ENCODE measurements at places on chromosomes 12 and 14.

DNA sequence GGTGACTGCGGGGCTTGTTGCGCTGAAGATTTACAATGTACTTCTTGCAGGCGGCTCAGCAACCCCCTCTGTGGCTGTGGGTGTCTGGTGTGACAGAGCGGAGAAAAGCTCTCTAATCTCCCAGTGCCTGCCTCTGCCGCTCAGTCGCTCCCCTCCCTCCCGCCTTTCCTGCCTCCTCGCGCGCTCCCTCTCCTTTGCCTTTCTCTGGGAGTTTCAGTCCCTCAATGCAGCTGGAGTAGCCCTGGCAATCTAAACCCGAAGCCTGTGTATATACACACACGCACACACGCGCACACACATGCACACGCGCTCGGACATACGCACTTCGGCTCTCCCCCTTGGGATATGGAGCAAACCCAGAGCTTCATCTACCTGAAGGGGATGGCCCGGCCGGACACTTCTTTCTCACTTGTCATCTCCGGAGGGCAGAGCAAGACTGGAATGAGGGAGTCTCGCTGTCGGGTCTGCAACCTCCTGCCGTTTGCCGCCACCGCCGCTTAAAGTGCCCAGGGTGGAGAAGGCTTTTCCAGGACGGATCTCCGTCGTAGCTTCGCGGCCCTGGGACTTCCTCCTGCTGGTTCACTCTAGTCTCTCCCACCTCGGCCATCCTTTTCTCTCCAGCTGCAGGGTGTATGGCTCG is 599 bp upstream of the TRHDE start:
- peak; percentile 48 for DNase-seq

DNA sequence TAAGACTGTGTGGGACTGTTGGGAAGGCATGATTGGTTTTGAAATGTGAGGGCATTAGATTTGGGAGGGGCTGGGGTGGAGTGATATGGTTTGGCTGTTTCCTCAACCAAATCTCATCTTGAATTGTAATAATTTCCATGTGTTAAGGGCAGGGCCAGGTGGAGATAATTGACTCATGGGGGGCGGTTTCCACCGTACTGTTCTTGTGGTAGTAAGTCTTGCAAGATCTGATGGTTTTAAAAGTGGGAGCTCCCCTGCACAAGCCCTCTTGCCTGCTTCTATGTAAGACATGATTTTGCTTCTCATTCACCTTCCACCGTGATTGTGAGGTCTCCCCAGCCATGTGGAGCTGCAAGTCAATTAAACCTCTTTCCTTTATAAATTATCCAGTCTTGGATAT is 76.6 kb upstream of the PPFIA2 start:
- no peak for DNase-seq

DNA sequence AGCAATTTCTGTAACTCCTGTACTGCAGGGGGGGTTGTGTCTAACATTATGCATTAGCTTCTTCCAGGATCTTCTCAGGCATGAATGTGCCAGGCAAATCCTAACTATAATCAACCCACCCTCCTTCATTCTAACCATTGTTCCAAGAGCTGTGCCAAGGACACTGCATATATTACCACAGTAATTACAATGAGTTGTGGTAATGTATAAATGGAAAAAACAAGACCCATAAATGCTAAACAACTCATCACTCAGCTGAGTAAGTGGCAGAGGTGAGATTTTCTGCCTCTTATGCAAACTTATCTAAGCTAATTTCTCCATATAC is 80.6 kb downstream of the PRKD1 start:
- no peak for DNase-seq

GRCh38 chr14:51865953-51866747 is 5.7 kb downstream of the GNG2 start:
- no peak for DNase-seq

- DNase-seq, result no peak
These were observed 127.2 kb upstream of the MYF6 start for GRCh38 chr12:80580254-80580653.

DNA sequence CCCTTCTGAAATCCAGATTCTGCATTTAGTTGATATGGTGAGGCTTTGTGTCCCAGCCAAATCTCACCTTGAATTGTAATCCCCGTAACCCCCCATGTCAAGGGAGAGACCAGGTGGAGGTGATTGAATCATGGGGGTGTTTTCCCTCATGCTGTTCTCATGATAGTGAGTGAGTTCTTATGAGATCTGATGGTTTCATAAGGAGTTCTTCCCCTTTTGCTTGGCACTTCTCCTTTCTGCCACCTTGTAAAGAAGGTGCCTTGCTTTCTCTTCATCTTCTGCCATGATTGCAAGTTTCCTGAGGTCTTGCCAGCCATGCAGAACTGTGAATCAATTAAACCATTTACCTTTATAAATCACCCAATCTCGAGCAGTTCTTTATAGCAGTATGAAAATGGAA is 23.1 kb upstream of the C12orf42 start:
- DNase-seq, result no peak

- DNase-seq, result no peak
These were observed 82.6 kb downstream of the METTL25 start for GRCh38 chr12:82440885-82441284.

DNA sequence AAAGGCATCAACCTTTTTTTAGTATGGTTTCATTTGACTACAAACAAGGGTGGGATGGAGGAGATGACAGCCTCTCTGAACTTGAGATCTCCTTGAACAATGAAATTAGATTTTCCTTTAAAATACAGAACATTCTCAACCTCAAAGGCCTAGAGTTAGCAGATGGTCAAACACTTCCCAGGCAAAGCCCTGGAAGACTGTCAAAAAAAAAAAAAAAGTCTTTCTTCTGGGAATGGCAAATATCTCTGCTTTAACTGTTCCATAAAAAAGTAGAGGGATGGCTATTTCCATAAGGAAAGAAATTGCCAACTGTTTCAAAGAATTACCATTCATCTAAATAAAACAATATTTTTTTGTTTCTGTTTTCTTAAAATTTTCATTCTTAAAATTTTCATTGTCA is 870.8 kb downstream of the GALC start:
- no peak for DNase-seq

DNA sequence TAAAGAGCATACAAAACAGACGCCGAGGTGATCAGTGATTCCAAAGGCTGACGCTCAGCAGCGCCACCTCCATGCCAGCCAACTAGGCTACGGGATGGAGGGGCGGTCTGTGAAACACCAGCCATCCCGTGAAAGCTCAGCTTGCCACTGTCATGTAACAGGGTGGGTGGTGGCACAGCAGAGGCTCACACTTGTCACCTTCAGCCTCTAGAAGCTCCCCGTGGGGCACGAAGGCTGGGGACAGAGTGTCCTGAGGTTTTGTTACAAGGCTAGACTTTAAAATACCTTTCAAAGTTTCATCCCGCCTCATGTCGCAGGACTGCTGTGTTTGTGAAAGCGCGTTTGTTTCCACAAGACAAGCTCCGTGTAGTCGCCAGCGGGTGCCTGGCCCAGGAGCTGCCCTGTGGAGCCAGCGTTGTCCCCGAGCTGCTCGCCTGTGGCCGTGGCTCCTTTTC is 20.7 kb downstream of the XRCC3 start:
- no peak for DNase-seq

DNA sequence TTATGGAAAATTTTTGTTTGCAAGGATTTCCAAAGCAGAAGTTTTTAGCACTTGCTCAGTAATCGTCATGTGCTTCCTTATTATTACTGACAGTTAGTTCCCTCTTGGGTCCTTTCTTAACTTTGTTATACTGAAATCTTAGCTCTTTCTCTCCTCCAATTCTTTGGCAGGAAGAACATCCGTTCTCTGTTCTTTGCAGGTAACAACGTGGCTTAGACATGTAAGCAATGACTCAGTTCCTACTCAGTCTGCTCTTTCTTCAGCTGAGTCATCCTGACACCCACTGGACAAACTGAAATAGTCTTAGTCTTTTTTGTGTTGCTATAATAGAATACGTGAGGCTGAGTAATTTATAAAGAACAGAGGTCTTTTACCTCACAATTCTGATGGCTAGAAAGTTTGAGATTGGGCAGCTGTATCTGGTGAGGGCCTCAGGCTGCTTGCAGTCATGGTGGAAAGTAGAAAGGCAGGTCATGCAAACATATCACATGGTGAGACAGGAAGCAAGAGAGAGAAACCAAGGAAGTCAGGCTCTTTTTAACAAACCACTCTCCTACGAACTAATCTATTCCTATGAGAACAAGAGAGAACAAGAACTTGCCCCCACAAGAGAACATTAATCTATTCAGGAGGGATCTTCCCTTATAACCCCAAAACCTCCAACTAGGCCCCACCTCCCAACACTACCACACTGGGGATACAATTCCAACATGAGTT is 49.2 kb downstream of the TESPA1 start:
- DNase-seq, result no peak

DNA sequence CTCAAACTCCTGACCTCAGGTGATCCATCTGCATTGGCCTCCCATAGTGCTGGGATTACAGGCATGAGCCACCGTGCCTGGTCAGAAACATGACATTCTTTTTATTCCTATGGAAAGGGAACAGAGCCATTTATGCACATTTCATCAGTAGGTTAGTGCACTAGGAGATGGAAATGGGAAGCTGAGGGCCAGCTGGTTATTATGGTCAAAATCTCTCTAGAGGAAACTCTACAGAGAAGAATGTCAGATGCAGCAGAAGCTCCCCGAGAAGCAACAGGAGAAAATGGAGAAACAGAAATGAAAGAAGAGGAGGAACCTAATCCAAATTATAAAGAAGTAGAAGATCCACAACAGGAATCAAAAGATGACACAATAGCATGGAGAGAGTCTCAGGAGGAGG is 2.7 kb downstream of the CFAP251 start:
- no peak for DNase-seq

- no peak for DNase-seq
These were observed 98.2 kb downstream of the RAD52 start for GRCh38 chr12:851343-851742.

GRCh38 chr12:46221255-46222128 is 47.4 kb downstream of the SLC38A1 start:
- DNase-seq, result no peak

DNA sequence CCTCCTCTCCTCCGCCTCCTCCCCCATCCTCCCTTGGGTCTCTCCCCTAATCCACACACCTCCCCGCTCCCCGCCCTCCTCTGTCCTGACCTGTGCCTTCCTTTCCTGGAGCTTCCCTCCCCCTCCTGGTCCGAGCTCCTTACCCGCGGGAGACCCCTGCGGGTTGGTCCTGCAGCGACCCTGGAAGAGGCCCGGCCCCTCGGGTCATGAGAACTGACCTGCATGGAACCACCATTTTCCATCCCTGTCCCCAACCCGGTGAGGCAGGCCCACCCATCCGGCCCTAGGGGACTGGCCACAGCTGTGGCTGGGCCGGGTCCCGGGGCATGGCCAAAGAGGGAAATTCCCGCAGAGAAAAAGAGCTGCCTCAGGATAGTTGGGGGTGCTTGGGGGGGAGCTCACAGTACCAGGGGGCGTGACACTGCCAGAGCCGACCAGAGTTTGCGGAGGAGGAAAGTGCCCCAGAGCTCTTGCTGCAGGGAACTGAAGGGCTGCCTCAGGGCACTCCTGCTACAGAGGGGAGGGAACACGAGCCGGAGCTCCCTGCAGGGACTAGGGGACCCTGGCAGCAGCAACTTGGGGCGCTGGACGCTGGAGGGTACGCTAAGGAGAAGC is 613 bp downstream of the ARHGEF40 start:
- DNase-seq, result peak; percentile 60

DNA sequence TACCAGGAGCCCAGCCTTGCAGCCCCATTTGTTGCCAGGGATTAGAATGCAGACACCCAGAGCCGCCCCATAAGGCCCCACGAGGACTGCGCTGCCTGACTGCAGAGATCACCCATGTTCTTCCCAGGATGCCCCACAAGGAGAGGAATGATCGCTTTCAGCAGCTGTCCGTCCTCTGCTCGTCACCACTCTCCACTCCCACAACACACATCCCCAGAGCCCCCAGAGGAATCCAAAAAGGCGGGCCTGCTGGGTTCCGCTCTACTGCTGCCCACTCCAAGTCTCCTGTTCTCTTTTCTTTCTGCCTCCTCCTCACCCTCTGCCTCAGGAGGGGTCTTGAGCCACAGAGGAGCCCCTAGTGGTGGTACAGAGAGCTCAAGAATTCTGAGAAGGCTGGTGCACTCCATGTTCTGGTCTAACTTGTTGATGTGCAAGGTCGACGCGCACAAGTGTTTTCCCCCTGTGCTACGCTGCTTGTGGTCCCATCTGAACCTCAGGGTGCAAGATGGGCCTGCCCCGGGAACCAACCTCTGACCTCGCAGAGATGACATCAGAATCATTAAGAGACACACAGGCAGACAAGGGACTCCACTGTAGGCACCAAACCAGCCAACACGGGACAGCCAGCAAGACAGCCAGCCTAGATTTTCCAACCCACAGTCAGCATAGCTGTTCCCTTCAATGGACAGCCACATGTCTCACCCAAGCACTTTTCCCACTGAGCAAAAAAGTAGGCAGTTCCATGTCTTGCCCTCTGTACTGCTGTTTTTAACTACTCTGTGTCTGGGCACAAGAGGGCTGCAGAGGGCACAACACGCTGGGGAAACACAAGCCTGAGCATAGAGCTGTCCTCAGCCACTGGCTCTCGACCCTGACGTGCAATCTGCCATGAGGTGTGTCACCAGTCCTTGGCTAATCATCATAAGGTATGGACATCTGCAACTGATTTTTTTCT is 29.9 kb downstream of the PXN start:
- no peak for DNase-seq

- no peak for DNase-seq
These were observed 1.5 kb downstream of the PNMA1 start for GRCh38 chr14:73712540-73713180.

DNA sequence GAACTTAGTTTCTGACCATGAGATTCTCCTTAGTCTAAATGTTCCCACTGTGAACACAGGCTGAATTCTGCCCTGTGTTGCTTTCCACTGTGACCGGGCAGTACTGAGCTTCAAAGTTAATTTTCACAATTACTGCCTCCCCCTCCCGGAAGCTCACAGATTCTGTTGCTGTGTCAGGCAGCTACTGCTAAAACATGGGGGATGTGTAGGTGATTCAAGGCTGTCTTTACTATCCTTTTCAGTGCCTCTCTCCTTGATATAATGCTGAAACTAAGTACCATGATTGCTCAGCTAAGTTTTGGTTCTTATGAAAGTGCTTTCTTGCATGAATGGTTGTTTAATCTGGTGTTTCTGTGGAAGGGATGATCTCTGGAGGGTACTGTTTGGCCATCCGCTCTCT is 428.3 kb upstream of the NOVA1 start:
- no peak for DNase-seq

GRCh38 chr12:21429994-21430393 is 7.5 kb upstream of the PYROXD1 start:
- DNase-seq, result no peak

GRCh38 chr14:21095430-21096205 is 2.8 kb downstream of the ZNF219 start:
- no peak for DNase-seq

DNA sequence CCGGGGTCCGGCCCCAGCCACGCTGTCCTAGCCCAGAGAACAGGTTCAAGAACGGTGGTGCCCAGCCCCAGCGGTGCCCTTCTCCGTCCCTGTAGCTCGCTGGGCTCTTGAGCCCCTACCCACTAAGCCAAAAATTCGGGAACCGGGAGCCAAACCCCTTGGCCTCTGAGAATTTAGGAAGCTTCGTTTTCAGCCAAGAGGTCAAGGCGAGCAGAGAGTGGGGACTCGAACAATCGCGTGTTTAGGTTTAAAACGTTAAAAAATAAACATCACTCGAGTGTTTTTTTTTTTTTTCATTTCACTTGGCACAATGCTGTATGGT is 6.2 kb downstream of the SIX1 start:
- no peak for DNase-seq

Measured in neural crest cell (in vitro differentiated cells).